ENCODE measurements at places on chromosomes 16 and 17.
A peak's percentile ranks its signal among the peaks of the same experiment; 100 is the strongest.

DNA sequence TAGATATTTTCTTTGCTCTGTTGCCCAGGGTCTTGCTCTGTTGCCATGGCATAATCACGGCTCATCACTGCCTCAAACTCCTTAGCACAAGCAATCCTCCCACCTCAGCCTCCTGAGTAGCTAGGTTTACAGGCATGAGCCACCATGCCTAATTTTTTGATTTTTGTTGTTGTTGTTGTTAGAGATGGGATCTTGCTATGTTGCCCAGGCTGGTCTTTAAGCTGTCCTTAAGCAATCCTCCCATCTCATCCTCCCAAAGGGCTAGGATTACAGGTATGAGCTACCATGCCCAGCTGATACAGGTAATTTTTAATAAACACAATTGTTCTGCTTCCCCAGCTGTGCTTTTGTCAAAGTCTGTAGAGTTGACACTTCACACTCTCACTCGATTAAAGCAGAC is 159.3 kb downstream of the PARN start:
- no peak for DNase-seq

DNA sequence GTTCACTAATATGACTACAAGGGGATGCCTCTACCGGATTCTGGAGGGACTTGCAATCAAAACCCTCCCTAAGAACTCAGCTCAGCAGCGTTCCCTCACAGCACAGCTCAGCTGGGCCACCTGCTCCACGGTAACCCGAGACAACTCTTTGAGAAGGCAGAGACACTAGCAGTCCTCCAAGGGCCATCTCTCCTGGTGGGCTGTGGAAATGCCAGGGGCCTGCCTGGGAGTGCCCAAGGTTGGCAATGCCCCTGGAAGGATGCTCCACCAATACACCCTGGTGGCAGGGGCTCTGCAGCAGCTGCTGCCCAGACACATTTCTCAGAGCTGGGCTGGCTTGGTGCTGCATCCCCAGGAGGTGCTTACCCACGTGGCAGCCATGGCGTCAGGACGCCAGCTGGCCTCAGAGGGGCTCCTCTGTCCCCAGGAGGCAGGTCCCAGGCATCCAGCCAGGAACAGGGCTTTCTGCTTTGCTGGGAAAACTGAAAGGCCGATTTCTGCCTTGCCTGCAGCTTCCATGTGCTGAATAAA is 16.5 kb downstream of the CDIP1 start:
- no peak for DNase-seq

- DNase-seq: no peak
Measured at GRCh38 chr17:45641541-45641940, 142.6 kb upstream of the CRHR1 start.

DNA sequence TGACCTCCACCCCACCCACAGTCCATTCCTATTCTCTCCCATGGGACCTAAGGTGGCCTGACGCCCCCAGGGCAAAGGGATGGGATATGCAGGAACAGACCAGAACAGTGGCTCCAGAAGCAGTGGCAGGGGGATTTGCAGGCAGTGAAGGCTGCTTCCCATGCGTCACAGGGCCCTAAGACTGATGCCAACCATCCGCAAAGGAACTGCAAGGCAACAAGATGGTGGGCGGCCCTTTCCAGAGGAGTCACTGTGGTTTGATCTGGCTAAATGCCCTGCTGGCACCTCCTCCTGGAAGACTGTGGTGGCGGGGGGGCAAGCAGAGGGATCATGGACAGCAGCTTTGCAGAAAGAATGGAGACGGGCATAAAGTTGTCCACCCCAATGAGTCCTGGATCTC is 4.4 kb upstream of the SLC39A11 start:
- no peak for DNase-seq

GRCh38 chr16:31401436-31401835 is 8.3 kb downstream of the ITGAD start:
- DNase-seq: no peak

DNA sequence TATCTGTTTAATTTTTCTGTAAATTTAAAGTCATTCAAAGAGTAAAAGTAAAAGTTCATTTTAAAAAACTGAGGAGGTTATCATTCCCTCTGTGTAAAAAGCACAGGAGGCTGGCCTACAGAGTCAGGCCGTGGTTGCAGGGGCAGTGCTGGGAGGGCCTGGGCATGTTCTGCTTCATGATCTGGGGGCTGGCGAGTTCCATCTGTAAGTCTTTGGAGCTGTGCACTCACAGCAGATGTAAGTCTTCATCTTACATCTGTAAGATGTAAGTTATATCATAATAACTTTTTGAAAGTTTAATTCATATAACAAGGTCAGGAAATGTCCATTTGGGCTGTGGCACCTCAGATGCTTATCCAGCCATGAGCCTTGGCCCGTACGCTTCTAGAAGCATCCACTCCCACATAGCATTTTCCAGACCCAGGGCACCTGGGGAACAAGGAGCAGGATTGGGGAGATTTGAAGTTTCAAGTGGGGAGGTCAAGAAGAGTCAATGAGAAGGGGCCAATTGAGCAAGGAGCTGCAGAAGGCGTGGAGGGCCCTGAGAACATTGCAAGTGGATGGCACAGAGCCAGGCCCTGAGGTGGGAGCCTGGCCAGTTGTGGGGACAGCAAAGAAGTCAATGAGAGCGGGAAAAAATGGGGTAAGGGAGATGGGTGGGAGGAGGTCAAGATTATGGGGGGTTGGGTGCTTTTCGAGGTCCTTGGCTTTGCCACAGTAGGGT is 54.1 kb downstream of the TNFRSF13B start:
- no peak for DNase-seq

DNA sequence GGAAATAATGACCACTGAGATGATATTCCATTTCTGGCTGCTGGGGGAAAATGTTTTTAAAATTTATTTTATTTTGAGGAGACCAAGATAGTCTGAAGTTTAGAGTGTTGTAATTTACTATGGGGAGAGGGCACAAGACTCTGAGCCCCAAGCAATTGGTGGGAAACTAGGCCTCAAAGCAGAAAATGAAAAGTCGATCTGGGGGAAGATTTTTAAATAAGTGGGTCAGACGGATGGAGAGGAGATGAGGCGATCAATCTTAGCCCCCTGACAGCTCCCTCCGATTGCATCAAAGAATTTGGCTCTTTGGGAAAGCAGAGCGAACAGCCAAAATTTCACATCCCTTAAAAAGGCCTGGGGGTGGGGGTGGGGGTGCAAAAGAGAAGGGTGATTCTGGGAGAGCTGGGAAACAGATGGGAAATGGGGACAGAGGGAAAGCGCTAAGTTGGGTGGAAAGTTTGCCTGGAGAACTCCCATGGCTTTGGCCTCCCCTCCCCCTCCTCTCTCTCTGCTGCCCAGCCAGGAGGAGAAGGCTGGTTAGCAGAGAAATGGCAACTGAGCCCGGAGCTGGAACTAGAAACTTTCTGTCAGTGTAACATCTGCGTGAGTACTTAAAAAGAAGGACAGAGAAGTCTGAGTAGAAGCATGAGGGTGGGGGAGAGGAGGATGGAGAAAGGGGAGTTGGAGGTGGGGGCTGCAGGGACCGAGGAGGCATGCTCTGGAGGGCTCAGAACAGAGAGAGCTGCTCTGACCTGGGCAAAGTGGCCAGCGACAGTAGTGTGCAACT is 1.4 kb upstream of the HOXB2 start:
- DNase-seq: no peak

GRCh38 chr16:85718682-85719081 is 29.9 kb upstream of the GINS2 start:
- peak; percentile 40 for DNase-seq

GRCh38 chr17:16329519-16330271 is 23.6 kb downstream of the CENPV start:
- peak; percentile 81 for DNase-seq

DNA sequence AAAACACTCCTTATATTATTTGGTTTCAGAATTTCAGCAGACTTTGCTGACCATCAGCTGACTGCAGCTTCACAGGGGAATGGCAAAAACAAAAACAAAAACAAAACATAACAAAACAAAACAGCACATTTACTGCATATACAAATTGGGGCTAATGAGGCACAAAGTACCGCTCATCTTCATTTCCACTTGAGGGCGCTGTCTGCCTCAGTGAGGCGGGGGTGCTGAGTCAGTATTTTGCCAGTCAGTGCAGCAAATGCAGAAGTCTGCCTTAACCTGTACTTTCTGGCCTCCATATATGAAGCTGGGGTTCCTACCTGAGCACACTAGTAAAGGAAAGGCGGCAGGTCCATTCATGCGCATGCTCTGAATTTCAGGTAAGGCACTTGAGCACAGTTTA is 13.5 kb upstream of the DYNLRB2 start:
- peak; percentile 25 for DNase-seq

DNA sequence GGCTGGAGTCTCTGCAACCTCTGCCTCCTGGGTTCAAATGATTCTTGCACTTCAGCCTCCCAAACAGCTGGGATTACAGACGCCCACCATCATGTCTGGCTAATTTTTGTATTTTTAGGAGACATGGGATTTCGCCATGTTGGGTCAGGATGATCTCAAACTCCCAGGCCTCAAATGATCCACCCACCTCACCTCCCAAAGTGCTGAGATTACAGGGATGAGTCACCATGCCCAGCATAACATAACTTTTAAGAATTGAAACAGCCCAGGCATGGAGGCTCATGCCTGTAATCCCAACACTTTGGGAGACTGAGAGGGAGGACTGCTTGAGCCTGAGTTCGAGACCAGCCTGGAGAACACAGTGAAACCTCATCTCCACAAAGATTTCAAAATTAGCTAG is 2.5 kb downstream of the RSL1D1 start:
- no peak for DNase-seq

DNA sequence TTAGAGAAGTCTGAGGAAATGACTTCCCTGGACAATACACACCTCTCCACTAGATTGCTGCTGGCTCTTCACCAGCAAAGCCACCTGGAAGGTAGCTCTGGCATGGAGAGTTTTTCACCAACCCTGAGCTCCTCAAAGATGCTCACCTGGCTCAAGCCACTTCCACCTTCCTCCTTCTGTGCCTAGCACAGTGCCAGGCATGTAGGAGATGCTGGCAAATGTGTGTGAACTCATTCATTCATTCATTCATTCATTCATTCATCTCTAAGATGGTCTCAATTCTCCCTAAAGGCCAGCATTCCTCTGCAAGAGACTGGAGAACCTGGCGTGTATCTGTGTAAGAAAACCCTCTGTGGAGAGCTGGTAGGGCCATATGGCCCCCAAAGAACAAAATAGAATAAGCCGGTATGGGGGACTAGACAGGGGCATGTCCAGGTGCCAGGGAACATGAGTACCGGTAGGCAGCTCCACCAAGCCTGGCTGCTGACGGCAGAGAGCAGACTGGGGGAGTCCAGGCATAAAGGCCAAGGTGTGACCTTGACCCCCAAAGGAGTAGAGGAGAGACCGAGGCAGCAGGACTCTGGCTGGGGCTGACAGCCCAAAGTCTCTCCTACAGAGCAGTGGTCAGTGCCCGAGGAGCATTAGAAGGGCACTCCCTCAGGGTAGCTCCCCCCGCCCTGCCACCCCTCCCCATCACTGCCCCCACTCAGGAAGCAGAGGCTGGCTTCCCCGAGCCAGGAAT is 132.2 kb upstream of the TNRC6C start:
- DNase-seq: no peak

DNA sequence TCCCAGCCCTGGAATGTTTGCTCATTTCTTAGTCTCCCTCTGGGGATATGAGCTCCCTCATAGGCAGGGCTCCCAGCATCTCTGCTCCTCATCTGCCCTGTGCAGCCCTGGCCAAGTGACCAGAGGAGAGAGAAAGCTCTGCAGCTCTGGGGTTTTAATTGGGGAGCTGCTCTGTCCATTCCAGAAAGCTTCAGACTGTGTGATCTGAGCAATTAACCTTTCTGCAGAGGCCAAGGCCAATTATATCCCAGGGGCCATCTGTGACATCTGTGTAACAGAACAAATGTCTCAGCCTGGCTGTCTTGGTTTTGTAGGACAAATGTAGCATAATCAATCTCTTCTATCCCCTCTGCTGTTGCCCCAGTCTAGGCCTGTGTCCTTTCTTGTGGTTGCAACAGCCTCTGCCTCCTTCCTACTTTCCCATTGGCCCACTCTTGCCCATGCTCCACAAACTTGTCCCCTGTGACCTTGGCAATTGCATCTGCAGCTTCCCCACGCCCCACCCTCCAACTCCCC is 156.0 kb downstream of the GSG1L start:
- DNase-seq: no peak

GRCh38 chr17:7177954-7178477 is 1.2 kb downstream of the ASGR1 start:
- DNase-seq: no peak

- no peak for DNase-seq
Measured at GRCh38 chr16:77838597-77839255, 50.4 kb downstream of the VAT1L start.

DNA sequence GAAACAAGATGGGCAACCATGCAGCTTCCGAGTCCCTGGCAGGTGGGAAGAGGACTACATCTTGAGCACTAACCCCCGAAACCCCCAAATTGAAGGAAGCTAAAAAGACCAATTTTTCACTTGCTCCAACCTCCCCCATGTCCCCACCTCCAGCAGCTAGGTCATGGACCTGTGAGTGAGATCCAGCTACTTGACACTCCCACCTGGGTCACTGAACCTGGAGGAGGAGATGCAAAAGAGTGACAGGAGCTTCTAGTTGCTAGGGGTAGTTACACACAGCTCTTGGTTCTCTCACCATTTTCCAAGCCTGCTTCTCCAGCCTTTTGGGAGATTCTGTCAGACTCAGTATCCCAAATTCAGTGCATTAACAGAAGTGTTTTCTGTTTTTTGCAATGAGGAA is 11.2 kb downstream of the PDZD9 start:
- no peak for DNase-seq

DNA sequence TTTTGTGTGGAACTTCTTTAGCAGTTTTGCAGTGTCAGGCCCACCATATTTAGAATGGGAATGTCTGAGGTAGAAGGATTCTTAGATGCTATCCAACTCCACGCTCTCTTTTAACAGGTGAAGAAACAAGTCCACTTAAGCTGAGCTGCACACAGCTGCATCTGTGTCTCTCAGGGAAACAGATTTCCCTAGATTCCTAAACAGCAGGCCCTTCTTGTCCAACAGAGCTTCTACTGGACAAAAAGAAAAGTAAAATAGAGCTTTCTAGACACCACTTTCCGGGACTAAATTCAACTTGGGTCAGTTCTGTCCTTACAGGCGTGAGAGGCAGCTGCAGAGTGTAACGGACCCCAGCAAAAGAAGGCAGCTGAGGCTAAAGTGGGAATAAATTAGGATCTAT is 51.7 kb downstream of the SNX11 start:
- no peak for DNase-seq

DNA sequence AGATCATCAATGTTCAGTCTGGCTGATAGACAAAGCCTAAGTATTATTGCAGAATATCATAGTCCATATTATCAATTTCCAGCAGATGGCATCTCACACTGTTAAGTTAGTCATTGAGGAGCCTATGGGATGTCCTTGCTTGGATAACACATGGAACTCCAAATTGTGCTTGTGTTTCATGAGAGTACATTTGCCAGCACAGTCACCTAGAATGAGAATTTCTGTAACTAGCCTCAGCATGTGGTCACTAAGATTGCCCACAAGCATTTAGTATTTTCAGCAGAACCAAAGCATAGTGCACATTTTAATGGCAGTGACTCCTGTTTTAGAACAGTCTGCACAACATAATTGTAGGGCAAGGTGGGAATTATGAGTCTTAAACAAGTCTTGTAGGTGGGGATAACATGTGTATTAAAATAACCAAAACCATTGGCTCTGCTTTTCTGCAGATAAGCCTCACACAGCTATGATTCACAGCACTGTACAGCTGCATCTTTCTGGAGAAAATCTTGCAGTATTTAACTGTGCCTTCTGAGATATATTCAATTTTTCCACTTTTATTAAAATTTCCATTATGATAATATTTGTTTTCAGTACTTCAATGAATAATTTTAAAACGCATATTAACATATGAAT is 882.8 kb upstream of the SOX9 start:
- DNase-seq: no peak

Data from colonic mucosa (tissue), 4 donors.